Skeletal muscle cell (primary cell): ENCODE measurements at places on chromosomes 5 and 9.

GRCh38 chr5:89520771-89521170, 637.8 kb upstream of the MEF2C start:
- no peak for DNase-seq

DNA sequence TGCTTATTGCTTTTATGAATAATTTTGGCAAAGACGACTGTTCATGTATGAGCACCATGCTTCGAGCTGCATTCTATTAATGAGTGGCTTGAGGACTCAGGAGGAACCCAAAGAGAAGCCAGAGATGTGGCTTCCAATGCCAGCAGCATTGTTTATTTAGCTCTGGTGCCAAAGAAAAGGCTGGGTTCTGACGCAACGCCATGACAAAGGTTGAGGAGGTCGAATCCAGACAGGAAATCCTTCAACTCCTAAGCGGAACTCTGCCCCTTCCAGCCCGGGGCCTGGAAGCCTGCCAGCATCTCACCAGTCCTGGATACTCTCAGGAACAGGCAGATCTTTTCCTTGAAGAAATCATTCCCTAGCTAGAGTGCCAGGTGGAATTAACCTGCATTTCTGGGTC, 104.4 kb downstream of the ARHGAP26 start:
- peak; percentile 42 for DNase-seq

DNA sequence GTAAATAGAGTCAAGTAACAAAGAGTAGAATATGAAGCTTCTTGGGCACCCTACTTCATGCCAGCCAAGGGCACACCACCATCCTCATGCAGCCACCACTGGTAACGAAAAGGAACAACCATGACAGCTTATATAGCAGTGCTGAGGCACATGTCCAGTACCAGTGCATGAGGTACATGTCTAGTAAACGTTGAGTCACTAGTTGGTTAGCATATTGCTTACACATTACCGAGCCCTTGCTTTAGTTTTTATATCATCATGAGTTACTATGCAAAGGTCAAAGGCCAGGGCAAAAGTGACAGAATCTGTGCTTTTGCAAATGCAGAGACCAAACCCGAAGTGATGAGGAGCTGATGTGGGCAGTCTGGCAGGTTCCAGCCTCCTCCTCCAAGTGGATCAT, 147.1 kb upstream of the MAP1B start:
- no peak for DNase-seq

GRCh38 chr5:139150367-139150999, 47.7 kb downstream of the SIL1 start:
- DNase-seq = no peak

- no peak for DNase-seq
Measured at GRCh38 chr5:73592551-73592950, 27.0 kb downstream of the UTP15 start.

DNA sequence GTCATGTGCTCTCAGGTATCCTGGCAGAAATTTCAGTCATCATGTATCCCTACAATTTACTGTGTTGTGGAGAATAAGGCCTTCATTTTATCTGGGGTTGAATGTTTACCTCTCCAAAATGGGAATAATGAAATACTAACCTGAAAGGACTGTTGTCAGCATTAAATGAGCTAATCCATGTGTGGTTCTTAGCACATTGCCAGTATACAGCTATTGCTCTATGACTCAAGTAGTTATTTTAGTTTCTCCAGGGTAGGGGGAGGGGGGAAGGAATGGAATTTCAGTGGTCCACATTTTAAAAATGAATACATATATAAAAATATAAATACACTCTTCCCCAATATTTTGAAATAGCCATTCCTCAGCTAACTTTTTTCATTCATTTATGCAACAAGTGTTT, 3.5 kb downstream of the PAM start:
- no peak for DNase-seq

DNA sequence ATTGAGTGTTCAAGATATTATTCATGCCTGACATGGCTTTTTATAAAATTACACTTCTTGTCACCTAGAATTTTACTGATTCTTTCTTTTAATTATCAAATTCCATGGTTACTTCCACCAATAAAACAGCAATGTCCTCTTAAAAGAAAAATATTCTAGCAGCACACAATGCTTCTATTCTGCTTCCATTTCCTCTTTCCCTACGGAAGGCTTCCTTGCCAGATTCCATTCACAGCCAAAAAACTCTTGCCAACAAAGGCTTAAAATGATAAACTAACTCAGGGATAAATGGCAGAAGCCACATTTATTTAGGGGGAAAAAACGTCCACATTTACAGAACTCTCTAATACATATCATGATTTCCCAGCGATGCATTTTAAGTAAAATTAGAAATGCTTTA, 111.6 kb downstream of the CTNND2 start:
- no peak for DNase-seq

DNA sequence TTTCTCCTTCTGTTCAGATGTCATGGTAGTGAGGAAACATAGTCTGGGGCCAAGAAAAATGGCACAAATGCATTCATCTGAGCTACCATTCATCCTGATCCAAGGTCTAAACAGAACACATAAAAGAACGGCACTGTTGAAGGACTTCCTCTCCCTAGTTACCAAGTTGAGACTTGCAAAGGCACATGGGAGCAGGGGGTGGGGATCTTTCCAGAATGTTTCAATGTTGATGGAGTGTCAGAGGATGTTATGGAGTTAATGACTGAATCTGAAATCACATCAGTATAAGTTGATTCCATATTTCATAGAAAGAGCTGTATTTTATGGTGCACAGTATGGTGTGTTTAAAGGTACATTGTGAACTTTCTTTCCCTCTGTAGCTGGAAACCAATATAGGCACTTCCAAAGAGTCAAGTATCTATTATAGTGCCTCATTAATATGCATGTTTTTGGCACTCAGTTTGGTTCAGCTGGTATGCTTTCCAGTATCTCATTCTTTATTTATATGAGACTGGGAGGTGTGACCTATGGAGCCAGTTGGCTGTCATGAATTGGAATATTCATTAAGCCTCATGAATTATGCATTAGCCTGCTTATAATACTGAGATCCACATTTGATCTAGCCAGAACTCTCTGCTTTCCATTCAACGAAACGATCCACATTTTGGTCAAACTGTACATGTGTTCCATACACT, 603.0 kb downstream of the NR2F1-AS1 start:
- DNase-seq = no peak

DNA sequence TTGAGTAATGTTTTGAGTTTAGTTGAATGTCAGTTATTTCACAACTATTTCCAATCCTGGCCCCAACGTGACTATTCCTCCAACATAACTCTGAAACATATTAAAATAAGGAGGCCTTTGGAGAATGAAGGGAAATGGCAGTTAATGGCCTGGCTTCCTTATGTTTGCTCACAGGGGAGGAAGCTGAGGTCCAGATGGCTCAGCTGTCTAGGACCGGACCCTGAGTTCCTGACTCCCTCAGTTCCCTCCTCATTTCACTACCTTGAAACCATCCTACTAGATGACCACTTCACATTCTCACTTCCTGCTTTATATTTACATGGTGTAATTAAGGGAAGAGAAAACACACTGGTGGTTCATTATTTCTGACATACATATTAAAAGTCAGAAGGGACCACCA, 6.6 kb downstream of the OTULINL start:
- DNase-seq = no peak

DNA sequence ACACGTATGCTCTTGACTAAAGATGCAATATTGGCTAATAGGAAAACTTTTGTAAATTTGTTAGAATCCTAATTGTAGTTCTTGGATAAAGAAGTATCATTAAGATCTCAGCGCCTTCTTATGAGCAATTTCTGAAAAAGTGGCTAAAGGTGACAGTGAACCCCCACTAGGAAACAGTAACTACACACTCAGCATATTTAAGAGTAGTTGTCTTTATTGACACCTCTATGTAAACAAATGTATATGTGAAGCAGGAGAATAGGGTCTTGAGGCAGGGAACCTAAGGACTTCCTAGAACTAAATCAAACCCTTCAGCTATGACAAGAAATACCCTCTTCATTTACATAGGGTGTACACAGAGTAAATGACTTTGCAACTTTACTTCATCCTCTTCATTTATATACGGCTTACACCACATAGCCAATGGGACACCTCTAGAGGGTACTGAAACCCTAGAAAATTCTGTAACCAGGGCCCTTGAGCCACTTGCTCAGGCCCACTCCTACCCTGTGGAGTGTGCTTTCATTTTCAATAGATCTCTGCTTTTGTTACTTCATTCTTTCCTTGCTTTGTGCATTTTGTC, 2.8 kb downstream of the NIPSNAP3A start:
- DNase-seq = no peak

DNA sequence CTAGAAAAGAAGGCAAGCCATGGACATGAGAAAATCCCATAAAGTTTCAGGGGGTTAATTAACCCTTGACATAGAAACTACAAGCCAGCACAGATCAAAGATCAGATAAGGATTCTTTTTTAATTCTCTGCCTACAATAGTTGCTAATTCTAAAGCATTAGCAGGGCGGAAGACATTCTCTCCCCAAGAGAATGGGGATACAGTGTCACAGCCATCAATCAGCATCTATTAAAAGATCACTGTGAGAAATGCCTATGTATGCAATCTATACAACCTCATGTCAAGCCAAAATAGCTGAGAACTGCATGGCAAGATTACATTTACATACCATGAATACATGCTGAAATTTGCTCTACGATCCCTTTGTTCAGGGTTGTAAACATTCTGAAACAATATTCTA, 14.3 kb downstream of the VLDLR start:
- no peak for DNase-seq

DNA sequence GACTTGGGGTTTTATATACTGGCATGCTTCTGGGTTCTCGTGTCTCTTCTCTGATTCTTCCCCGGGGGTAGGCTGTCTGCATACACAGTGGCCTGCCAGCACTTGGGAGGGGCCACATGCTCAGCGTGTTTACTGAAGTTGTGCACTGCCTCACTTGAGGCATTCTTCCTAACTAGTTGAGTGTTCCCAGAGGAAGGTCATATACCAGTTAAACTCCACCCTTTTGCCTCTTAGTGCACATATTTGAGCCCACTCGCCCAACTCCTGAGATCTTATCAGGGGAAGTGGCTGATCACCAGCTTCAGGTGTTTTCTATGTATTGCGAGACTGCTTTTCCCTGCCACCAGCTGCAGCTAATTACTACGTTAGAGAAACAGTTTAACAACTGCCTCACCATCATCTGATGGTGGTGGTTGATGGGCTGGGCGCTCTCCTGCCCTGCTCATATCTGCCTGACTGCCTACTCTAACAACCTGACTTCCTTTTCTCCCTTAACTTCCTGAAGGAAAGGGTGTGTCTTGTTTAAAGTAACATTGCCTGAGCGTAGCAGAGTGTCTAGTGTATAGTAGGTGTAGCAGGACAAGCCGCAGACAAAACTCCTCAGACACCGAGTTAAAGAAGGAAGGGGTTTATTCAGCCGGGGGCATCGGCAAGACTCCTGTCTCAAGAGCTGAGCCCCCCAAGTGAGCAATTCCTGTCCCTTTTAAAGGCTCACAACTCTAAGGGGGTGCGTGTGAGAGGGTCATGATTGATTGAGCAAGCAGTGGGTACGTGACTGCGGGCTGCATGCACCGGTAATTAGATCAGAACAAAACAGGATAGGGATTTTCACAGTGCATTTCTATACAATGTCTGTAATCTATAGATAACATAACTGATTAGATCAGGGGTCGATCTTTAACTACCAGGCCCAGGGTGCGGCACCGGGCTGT, 60.1 kb upstream of the CLINT1 start:
- no peak for DNase-seq

- DNase-seq = no peak
Measured at GRCh38 chr5:1199649-1200494, 1.5 kb upstream of the SLC6A19 start.

DNA sequence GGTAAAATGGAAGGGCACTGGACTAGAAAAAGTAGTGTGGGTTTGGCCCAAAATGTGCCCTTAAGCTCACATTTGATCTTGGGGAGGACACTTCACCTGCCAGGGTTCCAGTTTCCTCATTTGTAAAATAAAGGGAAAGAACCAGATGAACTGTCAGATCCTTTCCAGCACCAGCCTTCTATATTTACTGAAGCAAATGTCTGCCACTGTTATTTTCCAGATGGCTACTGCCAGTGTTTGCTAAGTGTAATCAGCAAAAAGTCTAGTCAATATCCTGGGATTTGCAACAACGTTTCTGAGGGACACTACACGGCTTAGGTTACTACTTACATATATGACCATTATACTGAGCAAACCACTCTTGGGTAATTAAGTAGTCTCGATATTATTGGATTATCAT, 340.3 kb downstream of the KCNN2 start:
- DNase-seq = no peak

DNA sequence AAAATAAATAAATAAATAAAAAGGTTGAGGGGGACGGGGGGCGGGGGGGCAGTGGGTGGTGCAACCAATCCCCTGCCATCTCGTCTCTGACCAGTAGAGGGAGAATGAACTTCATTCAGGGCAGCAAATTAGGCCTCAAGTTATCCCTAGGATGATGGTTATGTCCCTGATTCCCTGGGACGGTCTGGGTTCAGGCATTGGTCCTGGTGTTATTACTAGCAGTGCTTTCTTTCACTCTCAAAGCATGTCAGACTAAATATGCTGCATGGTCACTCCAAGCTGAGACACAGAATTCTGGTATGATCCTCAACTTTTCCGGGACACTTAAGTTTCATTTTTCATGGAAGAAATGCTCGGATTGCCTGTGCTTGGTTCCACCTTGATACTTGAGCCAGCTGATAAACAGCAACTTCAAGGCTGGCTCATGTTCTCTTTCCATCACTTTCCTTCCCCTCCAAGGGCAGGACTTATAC, 59.4 kb downstream of the DAP start:
- DNase-seq = no peak

DNA sequence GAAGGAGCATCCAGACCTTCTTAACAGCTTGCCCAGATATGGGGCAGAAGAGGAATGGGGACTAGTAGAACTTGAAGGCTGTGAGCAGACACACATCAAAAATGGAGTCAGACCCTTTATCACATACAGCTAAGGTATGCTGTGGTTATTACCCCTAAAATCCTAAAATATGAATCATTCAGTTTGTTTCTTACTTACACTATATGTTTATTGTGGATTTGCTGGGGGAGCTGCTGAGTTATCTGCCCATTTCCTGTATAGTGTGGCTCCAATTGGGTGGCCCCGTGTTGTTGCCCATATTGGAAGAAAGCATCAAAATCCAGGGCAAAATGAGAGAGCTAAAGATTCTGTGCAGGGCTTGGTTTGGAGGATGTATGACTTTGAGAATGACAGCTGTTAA, 56.9 kb downstream of the AP3S1 start:
- DNase-seq = no peak

DNA sequence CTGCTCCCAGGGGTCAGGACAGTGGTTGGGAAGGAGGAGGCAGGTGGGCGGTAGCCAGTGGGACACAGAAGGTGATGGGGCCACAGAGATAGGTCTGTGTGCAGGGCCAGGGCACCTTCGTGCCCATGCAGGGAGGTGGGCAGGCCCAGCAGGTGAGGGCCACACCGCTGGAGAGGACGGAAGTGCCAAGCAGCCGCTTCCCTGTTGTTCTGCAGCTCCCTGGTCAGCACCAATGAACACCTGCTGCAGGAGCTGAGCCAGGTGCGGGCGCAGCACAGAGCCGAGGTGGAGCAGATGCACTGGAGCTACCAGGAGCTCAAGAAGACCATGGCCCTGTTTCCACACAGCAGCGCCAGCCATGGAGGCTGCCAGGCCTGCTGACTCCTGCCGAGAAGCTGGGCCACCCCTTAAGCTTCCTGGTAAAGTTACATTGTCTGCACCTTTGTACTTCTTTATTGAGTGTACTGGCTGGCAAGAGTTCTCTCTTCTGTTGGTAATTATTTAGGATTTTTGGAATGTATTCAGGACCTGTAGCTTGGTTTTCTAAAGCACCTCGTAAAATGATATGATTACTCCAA, 40.3 kb downstream of the TPPP start:
- no peak for DNase-seq

GRCh38 chr9:132023419-132024180, 56.1 kb downstream of the MED27 start:
- DNase-seq = no peak

GRCh38 chr9:100052375-100052774, 46.4 kb downstream of the ERP44 start:
- no peak for DNase-seq
